NK-92 treated with Interleukin-12 subunit alpha and Interleukin-12 subunit beta, amount 100 ng/mL, for 24 hours (cell line): ENCODE measurements at places on chromosomes 5 and 9.

DNA sequence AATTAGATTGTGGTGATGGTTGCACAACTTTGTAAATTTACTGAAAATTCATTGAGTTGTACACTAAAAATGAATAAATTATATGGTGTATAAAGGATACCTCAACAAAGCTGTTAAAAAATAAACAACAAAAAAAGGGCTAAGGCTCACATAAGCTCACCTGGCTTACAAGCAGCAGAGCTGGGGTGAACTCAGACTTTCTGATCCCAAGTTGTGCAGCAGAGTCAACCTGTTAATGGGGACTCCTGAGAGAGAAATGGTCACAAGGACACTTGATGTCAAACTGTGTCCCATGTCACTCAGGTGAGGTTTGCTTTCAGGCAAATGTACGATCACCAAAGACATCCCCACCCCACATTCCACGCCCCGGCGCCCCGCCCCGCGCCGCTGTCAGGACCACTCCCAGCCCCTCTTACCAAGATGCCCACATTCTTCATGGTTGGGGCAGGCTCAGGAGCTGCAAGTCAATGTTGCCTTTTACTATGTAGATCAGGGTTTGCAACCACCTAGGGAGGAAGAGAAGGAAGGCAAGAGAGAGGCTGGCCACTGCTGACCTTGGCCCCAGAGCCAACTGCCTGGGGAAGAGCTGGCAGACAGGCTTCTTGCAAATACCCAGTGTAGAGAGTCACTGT lies 22.4 kb upstream of the SLC36A1 start:
- no peak for DNase-seq

DNA sequence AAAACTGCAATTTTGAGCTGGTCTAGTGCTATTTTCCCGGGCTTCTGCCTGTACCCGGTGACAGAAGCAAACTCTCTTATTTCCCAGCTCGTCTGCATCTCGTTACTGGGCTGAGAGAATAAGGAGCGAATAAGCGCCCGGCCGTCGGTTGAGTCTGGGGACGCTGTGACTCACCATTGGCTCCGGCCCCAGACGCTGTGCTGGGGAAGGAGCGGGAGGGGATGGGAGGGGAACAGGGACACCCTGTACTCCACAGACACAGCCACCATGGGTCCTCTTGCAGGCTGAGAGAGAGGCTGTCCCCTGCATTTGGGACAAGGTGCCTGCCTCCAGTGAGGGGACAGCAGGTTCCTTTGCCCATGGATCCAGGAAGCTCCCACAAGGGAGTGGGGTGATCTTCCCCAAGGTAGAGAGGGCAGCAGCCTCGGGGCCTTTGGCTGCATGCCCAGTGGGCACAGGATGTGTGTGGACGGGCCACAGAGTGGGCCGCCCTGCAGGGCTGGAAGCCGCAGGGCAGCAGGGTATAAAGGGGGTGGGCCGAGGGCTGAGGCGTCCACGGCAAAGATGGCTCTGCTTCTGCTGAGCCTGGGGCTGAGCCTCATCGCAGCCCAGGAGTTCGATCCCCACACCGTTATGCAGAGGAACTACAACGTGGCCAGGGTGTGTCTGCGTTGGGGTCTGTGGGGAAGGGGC lies at the start of gene LCN9:
LCN9 (plus strand) TSS at position 552 of the 693 bp plus-strand sequence; CDS start at position 565, 13 bp downstream.
- no peak for DNase-seq

DNA sequence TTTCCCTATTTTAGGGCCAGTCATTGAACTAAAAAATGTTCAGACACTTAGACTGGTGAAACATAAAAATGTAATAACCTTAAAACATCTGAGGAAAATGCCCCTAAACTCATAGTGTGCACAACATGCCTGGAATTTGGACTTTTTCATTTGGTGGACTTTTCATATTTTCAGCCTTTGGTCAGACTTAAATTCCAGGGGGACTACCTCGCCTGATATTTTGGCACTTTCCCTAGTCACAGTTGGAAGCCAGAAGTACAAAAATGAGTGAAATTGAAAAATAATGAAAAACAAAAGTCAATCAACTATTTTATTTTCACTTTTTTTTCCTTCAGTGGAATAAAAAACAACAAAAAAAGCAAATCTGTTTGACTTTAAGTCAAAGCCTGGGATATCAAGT lies 256.2 kb downstream of the ACTL7B start:
- DNase-seq, result no peak

GRCh38 chr5:1538741-1539392 lies 15.1 kb upstream of the LPCAT1 start:
- DNase-seq, result no peak

DNA sequence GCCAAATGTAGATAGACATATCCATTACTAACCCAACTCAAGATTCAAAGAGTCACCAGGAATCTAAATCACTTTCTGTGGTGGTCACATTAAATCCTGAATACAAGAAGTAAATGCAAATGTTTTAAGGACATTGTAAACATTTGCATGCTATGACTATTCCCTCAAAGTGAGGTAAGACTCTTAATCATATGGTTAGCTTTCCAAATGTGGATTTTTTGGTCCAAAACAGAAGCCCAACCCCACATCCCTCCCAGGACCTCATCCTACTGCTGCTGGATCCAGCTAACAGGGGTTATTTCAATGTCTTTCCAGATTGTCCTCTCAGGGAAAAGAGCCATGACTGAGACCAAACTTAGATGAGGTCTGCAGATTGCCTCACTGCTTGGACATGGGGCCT lies 228.1 kb upstream of the PANK3 start:
- no peak for DNase-seq

DNA sequence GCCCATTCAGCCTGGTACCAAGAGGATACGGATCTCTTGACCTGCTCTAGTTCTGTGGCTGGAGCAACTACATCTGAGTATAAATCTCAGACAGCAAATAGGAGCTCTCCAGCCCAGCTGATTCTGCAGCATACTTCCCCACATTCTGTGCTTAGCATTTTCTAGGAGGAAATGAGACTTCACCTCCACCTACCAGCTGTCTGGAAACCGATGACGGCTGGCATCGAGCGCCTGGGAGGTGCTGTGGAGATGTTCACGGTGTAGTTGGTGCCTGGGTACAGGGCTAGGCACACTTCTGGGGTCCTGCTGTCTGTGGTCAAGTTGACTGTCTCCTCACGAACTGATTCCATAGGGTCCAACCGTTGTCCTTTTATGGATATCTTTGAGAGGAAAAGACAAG lies 63.6 kb downstream of the SUSD1 start:
- DNase-seq, result no peak

DNA sequence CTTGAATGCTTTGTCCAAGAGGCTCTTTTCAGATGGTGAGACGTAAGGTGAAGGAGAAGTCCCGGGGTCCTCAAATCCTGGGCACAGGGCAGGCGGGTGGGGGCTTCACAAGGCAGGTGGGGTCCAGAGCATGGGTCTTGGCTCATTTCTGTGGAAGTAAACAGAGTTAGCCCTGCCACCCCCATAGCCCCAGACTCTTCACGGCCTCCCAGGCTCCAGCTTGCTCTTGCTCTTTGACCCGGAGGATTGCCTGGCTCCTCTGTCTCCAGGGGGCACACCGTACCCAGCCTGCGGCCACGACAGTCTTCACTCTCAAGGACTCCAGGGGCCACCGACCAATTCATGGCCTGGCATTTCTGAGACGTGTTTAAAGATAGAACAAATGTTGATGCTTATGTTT lies 28.8 kb upstream of the POMT1 start:
- no peak for DNase-seq

GRCh38 chr5:191036-191948 lies at the start of gene LRRC14B:
LRRC14B (plus strand) TSS chr5:191495; CDS start chr5:191539, 44 bp downstream.
- no peak for DNase-seq

GRCh38 chr5:14028938-14029584 lies 84.6 kb upstream of the DNAH5 start:
- no peak for DNase-seq

GRCh38 chr5:55601204-55601618 lies 66.4 kb upstream of the PLPP1 start:
- DNase-seq, result no peak

DNA sequence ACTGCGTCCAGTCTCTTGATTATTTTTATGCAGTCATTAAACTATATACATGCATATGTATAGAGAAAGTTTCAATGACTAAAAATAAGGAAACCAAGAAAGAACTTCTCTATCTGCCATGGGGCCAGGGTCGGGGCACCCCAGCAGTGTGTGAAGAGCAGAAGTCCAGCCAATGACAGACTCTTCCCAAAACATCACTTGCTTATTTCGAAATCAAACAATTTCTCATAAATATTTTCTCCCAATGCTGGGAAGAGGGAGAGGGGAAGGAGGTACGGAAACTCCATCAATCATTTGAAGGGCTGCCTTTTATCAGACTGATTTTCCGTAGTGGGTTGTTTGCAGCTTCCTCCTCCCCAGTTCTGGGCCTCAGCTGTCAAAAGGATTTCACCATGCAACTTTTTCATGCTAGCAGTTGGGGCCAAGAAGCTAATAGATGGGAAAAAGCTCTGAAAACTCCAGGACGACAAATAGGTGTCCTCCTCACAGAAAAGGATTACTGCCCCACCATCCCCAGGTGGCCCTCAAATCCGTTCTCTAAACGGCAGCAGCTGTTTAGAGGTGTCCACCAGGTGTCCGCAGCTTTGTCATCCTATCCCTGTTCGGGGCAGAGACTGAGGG lies 617 bp upstream of the FPGS start:
- DNase-seq, result no peak

DNA sequence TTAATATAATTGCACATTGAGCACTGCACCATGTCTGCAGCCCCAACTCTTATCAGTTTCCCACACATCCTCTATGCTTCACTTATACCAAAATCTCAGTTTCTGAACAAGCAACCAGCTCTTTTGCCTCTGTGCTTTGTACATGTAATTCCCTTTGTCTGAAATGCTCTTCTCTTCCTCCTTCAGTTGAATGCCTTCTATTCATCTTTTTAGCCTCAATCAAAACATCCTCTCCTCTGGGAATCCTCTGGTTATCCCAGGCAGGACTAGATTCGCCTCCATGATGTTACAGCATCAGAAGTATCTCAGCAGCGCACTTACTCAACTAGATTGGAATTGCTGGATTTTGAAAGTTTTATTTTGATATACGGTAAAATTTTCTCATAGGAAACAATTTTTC lies 143.3 kb downstream of the GAS1 start:
- no peak for DNase-seq

DNA sequence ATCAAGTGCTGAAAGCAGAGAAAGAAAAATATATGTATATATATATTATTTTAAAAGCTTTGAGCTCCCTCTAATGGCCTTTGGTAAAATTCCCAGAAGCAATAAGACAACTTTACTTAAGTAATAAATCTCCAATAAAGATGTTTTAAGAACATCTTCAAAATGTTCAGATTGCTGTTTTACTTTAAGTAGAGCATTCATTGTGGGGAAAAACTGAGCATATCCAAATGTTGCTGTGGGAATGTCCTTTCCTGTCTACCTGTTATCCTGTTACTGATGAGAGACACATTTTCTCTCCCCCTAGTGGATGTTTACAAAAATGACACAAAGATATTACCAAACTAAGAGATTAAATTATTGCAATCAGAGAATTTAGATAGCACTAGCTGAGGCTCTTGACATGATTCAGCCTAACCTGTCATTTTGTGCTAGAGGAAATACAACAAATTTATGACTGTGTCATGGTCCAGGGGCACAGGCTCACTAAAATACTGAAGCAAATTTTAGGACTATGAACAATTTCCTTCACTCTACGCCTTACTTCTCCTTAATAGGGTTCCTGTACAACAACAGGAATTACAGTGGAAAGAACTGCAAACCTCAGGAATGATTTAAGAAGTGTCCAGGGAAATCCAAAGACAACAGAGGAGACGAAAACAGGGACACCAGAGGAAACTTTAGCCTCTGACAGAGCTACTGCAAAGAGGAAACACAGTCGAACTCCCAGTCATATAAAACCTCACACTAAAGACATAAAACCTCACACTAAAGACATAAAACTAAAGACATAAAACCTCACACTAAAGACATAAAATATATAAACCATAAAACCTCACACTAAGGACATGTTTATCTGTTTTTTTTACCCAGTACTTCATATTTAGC lies 24.3 kb upstream of the PRRC1 start:
- DNase-seq, result no peak

GRCh38 chr9:113155911-113156588 lies 5.2 kb downstream of the SLC31A2 start:
- DNase-seq, result no peak

DNA sequence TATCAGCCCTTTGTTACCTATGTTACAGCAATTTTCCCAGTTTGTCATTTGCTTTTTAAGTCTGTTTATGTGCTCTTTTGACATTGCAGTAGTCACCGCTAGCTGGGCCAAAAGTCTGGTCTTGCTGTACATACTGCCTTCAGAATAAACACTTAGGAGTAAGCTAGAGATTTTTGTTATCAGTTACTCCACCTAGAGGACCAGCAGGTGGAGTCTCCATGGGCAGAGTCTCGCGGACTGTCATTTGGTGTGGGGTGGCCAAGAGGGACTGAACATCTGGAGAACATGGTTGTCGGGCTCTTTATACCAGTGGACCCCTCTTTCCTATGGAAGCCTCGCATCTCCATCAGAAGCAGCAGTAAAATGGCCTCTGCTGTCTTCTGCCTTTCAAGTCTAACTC lies 10.8 kb upstream of the MGAT1 start:
- DNase-seq, result no peak

- DNase-seq, result no peak
These were observed 144.3 kb upstream of the NREP start for GRCh38 chr5:111901296-111901695.

- no peak for DNase-seq
These were observed 412.8 kb upstream of the PIK3R1 start for GRCh38 chr5:67802766-67803165.

DNA sequence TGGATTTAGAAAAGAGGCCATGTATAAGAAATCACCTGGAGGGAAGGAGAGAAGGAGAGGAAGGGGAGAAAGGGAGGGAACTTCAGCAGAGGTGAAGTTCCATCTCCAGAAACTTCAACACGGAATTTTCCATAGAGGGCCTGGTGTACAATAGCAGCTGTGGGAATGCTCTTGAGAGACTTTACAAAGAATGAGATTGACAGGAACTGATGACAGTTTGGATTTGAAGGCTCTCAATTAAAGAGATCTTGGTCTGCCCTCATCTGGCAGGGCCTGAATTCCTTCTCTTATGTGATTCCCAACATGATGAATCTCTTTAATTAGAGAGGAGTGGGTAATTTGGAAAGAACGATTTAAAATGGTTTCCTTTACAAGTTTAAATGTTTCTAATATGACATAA lies 143.5 kb downstream of the MLLT3 start:
- no peak for DNase-seq

GRCh38 chr9:92761686-92762085 lies 2.9 kb downstream of the BICD2 start:
- no peak for DNase-seq

GRCh38 chr5:57194653-57195052 lies 20.8 kb downstream of the GPBP1 start:
- no peak for DNase-seq

- DNase-seq, result no peak
These were observed 36.7 kb downstream of the FAXDC2 start for GRCh38 chr5:154813736-154814135.

DNA sequence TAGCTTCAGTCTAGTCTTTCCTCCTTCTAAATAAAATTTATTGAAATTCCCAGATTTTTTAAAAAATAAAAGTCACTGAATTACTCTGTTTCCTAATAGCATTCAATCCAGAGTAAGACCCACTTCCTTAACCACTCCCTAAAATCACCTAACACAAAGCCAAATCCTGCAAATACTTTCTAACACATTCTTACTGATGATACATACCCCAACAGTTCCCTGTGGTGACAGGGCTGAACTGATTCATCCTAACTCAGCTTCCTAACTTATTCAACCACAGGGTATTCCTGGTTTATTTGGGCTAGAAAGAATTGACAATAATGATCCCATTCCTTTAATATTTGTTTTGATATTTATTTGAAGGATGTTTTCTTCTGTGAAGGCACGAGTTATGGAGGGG lies 40.7 kb upstream of the ZNF300 start:
- no peak for DNase-seq

GRCh38 chr9:5630081-5630507 lies 1.2 kb downstream of the RIC1 start:
- DNase-seq, result no peak
